ENCODE measurements at places on chromosomes 12 and 14.

GRCh38 chr14:88533064-88533602 is 21.7 kb downstream of the PTPN21 start:
- no peak for DNase-seq

GRCh38 chr14:38774162-38774561 is 328.9 kb downstream of the SEC23A start:
- DNase-seq: no peak

DNA sequence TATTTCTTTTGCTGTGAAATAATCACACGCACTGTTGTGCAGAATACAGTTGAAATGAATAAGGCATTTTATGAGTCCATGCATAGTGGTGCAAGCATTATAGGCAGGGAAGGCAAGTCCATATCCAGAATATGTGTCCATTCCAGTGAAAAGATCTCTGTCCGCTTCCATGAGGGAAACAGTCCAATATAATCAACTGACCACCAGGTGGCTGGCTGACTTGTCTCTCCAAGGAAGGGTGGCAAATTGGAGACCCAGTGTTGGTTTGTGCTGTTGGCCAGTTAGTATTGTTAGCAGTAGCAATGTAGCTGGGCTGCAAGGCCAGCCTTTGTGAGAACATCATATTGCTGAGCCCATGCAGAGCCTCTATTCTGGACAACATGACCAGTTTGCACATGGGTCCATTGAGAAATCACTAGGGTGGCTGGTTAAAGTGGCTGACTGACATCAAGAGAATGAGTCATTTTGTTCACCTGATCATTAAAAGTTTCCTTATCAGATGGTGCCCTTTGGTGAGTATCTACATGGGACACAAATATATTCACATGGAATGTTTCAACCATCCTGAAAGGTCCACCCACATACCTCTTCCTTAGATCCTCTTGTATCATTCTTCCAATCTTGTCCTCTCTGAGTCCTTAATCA is 17.3 kb upstream of the YAF2 start:
- DNase-seq: no peak

- DNase-seq: no peak
Measured at GRCh38 chr14:99524804-99525698, 43.8 kb downstream of the CCNK start.

DNA sequence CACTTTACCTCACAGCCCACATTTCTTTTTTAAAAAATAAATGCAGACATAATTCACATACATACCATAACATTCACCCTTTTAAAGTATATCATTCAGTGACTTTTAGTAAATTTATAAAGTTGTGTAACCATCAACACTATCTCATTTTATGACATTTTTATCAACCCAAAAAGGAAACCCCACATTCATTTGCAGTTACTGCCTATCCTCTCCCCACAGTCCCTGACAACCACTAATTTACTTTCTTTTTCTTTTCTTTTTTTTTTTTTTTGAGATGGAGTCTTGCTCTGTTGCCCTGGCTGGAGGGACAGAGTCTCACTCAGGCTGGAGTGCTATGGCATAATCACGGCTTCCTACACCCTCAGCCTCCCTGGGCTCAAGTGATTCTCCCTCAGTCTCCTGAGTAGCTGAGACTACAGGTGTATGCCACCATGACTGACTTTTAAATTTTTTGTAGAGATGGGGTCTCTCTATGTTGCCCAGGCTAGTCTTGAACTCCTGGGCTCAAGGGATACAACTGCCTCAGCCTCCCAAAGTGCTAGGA is 1.5 kb upstream of the EP400 start:
- no peak for DNase-seq

All from globus pallidus (tissue), 1 donor.